ENCODE measurements at places on chromosomes 4 and X. TPM values are rescaled to one million over a fixed set of nuclear protein-coding genes. Genes with fewer than 3 reads are reported as not detected.

DNA sequence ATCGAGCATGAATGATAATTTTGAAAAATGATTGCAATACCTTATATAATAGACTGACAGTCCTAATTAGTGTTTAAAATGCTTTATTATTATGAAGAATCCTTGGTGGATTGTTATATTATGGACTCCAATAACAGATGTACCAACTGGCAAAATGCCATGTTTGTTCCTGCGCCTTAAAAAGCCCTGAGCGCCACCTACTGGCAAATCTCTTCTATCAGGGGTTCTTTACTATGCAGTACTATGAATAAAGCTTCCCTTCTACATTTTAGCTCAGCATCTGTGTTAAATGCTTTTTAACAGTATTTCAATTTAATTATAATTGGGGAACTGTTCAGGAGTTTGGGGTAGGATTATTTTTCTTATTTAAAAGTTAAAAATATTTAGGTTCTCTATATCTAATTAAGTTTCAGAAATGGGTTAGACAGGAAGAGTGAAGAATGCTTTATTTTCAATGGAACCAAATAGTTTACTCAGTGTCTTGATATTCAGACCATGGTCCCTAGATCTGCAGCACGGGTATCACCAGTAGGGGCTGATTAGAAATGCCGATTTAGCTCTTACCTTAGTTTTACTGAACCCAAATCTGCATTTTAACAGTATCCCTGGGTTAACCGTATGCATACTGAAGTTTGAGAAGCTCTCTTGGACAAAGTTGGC lies 20.0 kb downstream of the CFAP97 start:
- no peak for DNase-seq

DNA sequence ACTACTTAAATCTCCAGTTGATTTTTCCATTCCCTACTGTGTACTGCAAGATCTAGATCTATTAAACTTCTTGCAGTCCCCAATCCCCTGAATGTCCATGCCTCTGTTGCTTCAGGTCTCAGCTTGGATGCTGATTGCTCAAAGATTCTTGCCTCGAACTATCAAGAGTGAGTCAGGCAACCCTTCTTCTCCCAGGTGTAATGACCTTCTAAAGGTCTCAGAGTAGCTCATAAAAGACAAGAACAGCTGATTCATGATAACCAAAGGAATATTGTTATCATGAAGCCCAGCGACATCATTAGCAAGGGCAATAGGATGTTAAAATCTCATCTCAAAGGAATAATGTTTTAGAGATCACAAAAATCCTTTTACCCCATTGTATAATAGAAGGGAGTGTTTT lies 6.8 kb upstream of the FABP2 start:
- DNase-seq: no peak

- DNase-seq: no peak
Observed at GRCh38 chr4:177517862-177518261, 75.6 kb upstream of the AGA start.

- no peak for DNase-seq
Observed at GRCh38 chr4:47526281-47526680, 41.2 kb downstream of the ATP10D start.

DNA sequence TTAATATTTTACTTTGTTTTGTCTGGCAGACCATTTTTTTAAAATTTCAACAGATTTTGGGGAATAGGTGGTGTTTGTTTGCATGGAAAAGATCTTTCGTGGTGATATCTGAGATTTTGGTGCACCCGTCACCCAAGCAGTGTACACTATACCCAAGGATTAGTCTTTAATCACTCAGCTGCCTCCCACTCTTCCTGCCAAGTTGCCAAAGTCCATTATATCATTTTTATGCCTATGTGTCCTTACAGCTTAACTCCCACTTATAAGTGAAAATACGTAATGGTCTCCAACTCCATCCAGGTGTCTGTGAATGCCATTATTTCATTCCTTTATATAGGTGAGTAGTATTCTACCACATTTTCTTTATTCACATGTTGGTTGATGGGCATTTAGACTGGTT lies 281.7 kb upstream of the GK2 start:
- no peak for DNase-seq

CPE gene
- not detected for total RNA-seq

- no peak for DNase-seq
Observed at GRCh38 chr4:139137763-139138162, 39.3 kb downstream of the ELF2 start.

- no peak for DNase-seq
Observed at GRCh38 chr4:2898001-2898400, 54.4 kb downstream of the ADD1 start.

GRCh38 chr4:38193236-38193863 lies 233.2 kb downstream of the PTTG2 start:
- DNase-seq: no peak

GRCh38 chrX:134737061-134737460 lies 78.8 kb upstream of the PLAC1 start:
- no peak for DNase-seq

GRCh38 chrX:19372170-19372546 lies 28.4 kb downstream of the PDHA1 start:
- peak; percentile 58 for DNase-seq

C4orf36 gene
- not detected for total RNA-seq

GRCh38 chr4:21452931-21453330 lies 495.6 kb downstream of the KCNIP4 start:
- DNase-seq: no peak

- DNase-seq: no peak
Observed at GRCh38 chr4:169098054-169098497, 88.0 kb upstream of the CBR4 start.

DNA sequence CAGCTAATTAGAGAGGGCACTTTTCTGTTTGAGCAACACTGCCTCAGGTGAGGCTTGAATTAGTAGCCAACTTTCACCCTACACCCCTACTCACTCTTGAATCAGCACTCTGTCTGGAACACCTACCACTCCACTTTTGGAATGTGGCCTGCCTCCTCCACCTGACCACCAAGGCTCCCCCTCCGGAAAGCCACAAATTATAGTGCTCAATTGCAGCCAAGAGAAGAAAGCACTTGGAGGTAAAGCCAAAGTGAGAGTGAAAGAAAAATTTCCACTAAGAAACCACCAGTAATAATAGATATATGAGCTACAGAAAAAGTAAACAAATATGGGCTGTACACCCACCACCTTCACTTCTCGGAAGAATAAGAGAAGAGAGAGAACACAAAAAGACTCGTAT lies 41.1 kb downstream of the PPP3CA start:
- DNase-seq: no peak

GRCh38 chr4:130131536-130131935 lies 1035.6 kb downstream of the C4orf33 start:
- DNase-seq: no peak
